ENCODE measurements at places on chromosomes 7 and 10.

- DNase-seq, result no peak
Measured at GRCh38 chr7:82410461-82410860, 33.1 kb downstream of the CACNA2D1 start.

DNA sequence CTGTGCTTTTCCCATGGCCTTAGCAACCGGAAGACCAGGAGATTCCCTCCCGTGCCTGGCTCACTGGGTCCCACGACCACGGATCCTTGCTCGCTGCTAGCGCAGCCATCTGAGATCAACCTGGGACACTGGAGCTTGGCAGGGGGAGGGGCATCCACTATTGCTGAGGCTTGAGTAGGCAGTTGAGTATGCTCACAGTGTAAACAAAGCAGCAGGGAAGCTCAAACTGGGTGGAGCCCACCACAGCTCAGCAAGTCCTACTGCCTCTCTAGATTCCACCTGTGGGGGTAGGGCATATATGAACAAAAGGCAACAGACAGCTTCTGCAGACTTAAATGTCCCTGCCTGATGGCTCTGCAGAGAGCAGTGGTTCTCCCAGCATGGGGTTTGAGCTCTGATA, 697.0 kb downstream of the SORCS1 start:
- no peak for DNase-seq

DNA sequence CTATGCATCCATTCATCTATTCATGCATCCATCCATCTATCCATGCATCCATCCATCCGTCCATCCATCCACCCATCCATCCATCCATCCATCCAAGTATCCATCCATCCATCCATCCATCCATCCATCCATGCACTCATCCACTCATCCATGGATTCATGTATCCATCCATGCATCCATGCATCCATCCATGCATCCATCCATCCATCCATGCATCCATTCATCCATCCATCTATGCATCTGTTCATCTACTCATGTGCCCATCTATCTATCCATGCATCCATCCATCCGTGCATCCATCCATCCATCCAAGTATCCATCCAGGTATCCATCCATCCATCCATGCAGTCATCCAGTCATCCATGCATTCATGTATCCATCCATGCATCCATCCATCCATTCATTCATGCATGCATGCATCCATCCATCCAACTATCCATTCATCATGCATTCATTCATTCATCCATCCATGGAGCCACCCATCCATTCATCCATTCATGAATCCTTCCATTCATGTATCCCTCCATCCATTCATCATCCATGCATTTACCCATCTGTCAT, 132.0 kb downstream of the DYNC2I1 start:
- no peak for DNase-seq

- DNase-seq, result no peak
Measured at GRCh38 chr10:30742471-30742870, 112.9 kb upstream of the LYZL2 start.

DNA sequence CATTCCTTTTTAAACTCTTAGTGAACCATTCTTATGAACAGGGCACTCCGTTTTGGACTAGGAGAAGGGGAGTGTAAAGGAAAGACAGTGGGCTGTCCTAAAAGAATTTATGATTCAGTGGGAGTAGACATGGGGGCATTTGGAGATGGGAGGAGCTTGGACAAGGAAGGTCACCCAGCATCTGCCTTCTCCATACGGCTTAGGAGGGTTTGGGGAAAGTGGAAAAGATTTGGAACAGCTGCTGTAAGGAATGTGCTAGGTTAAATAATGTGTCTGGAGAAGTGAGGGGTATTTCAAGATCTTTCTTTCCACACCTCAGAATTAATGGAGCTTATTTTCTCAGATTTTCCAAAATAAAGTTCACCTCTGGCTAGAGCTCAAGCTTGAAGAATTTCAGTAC, 24.0 kb downstream of the SLC35G1 start:
- no peak for DNase-seq

GRCh38 chr7:97317575-97317974, 200.1 kb downstream of the SDHAF3 start:
- no peak for DNase-seq

DNA sequence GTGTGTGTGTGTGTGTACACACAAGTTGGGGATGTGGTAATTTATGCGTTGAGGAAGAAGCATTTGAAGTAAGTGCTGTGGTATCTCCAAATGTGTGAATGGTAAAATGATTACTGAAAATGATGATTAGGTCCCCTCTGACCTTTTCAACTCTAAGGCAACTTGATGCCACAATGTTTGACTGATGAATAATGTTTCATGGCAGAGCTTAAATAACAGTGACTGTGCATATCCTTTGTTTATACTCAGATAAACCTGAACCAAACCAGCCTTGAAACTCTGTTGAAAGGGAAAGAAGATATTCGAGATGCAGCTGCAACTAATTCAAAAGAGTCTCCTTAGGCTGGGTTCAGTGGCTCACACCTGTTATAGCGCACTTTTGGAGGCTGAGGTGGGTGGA, 64.8 kb upstream of the YAE1 start:
- DNase-seq, result no peak

DNA sequence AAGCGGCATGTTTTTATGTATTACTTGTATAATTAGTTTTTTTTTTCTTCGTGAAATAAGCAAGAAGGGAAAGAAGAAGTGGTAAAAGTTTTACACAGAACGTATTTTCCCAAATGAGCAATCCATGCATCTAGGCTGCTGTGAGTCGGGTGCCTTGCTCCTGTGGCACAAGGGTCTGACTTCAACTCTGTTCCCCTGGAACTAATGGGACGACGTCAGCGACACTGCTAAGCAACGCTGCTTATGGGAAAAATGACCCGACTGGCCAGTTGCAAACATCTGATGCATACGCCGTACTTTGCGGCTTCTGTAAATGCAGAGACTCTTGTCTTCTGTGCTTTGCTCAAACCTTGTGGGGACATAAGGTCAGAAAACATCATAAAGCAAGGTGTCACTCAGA, 66.3 kb downstream of the MPP7 start:
- no peak for DNase-seq

GRCh38 chr10:16497911-16498310, 23.8 kb downstream of the C1QL3 start:
- no peak for DNase-seq

GRCh38 chr7:75915416-75916156, 631 bp downstream of the POR start:
- DNase-seq, result no peak

DNA sequence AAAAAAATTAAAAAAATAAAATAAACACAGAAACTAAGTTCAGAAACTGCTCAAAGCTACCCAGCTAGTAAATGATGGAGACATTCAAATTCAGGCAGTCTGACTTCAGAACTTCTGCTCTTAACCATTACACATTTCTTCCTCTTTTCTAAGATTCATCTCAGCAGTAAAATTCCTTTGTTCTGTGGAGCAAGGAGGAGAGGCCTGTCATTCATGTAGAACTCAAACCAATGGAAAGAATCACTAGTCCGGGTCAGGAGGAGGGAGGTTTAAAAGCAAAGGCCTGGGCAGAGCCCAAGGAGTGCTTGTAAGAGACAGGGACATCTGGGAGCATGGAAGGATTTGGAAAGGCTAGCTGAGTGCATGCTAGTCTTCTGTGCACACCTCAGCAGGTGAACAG, 37.9 kb upstream of the DNAJB12 start:
- no peak for DNase-seq

DNA sequence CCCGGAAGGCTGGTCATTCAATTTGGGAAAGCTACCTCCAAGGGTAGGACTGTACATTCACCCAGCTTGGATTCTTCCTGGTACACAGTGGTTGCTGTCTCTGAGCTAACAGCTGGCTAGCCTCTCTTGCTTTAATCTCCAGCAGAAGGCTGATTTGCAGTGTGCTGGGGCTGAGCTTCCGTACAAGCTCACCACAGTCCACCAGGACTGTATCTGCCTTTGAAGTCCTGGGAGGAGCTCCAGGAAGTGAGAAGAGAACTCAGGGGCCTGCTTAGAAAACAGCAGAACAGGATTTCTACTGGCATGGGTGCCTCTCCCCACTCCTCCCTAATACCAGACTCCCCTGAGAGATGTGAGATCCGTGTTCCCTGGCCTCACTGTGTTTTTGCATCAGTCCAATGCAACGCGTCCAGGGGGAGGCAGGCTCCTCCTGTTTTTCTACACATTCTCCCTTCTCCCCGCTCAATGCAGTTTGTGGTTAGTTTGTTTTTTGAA, 6.6 kb downstream of the AFAP1L2 start:
- DNase-seq, result no peak

- no peak for DNase-seq
Measured at GRCh38 chr10:5073659-5074058, 20.6 kb upstream of the AKR1C3 start.

- peak; percentile 92 for DNase-seq
Measured at GRCh38 chr7:66952343-66953043, 31.5 kb downstream of the TMEM248 start.

- DNase-seq, result no peak
Measured at GRCh38 chr10:81027223-81027622, 489.5 kb downstream of the SH2D4B start.

DNA sequence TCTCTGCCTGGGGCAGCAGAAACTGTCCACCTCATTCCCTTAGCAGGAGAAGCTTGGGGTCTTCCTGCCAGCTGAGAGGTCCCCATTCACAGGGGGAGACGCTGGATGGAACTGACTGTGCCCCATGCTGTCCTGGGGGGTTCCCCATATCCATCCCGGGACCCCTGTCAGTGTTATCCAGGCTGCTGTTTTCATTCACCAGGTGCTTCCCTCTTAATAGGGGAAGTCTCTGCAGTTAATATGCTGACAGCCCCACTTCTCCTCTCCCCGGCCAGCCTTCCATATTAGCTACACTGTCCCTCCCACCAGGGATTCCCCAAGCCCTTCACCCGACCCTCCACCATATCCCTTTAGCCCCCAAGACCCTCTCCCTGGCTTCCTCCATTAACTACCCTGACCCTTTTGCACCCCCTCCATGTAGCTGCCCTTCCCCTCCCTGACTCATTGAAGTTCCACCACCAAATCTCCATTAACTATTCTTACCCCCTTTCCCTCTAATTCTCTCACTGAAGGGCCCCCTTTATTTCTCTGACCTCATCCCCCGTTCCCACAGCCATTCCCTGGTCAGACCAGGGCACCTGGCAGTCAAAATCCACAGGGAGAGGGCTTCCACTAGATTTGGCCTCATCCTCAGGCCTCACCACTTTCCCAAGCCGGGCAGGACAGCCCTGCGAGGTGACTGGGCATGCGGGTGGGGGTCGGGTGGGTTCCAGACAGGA, 92.0 kb upstream of the PAX2 start:
- no peak for DNase-seq

DNA sequence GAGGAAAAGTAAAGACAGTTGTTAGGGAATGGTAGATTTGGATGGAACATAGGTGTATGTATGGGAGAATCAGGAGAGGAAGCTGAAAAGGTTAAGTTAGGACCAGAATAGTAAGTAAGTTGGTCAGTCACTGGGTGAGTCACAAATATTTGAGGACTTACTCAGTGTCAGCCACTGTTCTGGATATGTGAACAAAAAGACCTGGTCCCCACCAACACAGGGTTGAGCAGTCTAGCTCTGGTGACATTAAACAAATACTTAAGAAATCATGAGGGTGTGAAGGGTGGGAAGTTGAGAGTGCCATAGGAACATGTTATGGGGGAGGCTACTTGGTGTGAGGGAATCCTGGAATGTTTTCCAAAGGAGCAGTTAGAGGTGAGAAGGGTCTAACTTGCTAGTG, 246.9 kb downstream of the PTEN start:
- peak; percentile 93 for DNase-seq

DNA sequence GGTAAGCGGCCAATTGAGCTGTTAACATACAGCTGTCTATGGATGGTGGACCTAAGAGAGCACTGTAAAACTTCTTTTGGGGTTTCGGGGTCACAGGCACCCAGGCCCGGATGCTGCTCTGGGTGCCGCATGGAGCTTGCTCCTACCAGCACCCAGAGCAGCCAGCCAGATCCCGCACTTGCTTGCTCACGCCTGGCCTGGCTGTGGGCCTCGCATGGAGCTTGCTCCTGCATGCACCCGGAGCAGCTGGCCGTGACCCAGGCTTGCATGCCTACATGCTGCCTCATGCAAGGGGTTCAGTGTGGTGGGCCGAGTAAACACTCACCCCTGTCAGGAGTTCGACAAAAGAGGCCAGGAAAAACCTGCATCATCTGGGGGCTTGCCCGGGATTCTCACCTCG, 896.9 kb downstream of the SORCS1 start:
- no peak for DNase-seq

DNA sequence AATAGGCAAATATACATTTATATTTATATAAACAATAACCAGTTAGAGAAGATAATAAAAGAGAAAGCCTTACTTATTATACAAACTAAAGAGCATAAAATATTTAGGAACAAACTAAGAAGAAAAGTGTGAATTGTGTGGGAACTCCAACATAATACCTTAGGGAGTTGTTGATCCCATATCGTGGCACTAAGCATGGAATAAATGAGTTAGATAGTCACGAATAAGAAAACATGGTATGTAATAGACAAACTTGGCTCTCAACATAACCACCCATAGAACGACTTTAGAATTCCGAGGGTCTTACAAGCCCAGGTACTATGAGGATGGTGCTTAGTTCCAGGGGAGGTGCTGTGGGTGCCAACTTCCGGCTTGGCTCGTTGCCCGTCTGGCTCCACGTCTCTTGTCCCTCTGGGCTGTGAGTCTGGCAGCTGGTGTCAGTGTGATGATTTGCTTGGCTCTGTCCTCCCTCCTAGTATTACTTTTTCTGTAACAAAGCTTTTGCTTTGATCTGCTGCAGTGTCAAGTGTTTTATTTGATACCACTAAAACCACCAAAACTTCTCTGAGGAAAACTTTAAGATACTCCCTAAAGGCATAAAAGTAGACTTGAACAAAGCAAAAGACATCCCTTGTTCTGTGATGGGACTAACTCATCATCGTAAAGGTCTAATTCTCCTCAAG, 9.5 kb upstream of the RBM20 start:
- DNase-seq, result no peak

DNA sequence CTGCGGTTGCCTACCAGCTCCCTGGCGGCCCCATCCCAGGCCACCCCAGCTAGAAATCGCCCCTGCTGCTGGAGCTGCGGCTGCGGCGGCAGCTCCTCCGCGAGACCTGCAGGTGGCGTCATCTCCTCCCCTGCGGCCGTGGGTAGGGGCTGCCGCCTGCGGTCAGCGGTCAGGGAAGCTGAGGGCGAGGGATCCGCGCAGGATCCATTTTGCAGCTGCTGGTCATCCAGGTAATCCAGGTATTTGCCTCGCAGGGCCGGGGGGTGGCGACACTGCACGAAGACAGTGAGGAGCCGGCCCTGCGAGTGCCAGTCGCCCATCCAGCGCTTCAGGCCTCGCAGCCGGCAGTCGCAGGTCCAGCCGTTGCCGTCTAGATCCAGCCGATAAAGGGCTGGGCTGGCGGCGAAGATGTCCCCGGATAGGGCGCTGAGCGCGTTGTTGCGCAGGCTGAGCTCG, 1.5 kb downstream of the TRIL start:
- DNase-seq, result no peak

GRCh38 chr7:118312051-118312450, 87.5 kb downstream of the ANKRD7 start:
- no peak for DNase-seq
